Chondrocyte (in vitro differentiated cells): ENCODE measurements at places on chromosomes 1 and 21. TPM values are rescaled to one million over a fixed set of nuclear protein-coding genes. Genes with fewer than 3 reads are reported as not detected.

GRCh38 chr1:18778437-18778836 lies 81.0 kb downstream of the TAS1R2 start:
- DNase-seq: no peak
- peaks cover 48% of the 10 kb centered on the region for H3K27me3 ChIP-seq
- no peak overlapping the region for H3K4me3 ChIP-seq
- H3K4me1 ChIP-seq: no peaks in the 10 kb centered on the region
- H3K36me3 ChIP-seq: no peaks in the 10 kb centered on the region

GRCh38 chr1:183198463-183198862 lies 12.4 kb downstream of the LAMC2 start:
- H3K27ac ChIP-seq: peak overlapping the region; percentile 23
- DNase-seq: no peak
- no peak overlapping the region for H3K4me3 ChIP-seq
- no peaks in the 10 kb centered on the region for H3K36me3 ChIP-seq
- peaks cover 19% of the 10 kb centered on the region for H3K4me1 ChIP-seq

DNA sequence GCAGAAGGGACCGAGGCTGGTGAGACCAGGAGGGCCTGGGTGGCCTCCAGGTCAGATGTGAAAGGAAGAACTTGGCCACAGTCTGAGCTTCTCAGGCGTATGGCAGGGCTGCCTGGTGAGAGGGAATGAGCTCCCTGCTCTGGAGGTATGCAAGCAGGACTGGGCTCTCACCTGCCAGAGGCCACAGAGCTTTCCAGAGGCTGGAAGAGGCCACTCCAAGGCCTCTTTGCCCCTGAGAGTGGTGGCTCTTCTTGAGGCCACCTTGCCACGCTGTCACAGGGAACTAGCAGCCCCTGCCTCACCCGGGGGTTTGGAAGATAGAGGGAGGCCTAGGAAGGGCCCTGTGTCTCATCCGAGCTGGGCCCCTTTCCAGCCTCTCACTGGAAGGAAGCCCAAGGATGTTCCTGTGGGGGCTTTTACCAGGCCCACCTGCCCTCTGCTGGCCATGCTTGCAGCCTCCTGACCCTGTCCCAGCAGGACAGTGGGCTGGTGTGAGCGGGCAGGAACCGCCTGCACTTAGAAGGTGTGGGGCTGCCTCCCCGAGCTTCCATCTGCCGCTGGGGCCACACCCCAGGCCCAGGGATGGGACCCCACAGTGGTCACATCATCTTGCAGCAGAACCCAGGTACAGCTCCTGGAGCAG lies 10.0 kb downstream of the PCSK9 start:
- no peak overlapping the region for H3K4me3 ChIP-seq
- DNase-seq: peak; percentile 75
- peaks cover 9% of the 10 kb centered on the region for H3K4me1 ChIP-seq
- no peak overlapping the region for H3K27ac ChIP-seq
- peaks cover 5% of the 10 kb centered on the region for H3K27me3 ChIP-seq

Gene TPTE
- total RNA-seq: not detected in 3 replicates

Gene PDE9A
- total RNA-seq: 0.60 to 1.2 TPM (median 1.1 TPM) in 3 replicates

GRCh38 chr1:203089651-203090045 lies 3.8 kb upstream of the MYOG start:
- H3K27me3 ChIP-seq: peaks cover 48% of the 10 kb centered on the region
- no peak overlapping the region for H3K27ac ChIP-seq
- H3K4me3 ChIP-seq: no peak overlapping the region
- no peak for DNase-seq
- peaks cover 5% of the 10 kb centered on the region for H3K36me3 ChIP-seq
- peaks cover 5% of the 10 kb centered on the region for H3K4me1 ChIP-seq

Gene ATP5PB
- total RNA-seq: 145 to 183 TPM (median 147 TPM) in 3 replicates

GRCh38 chr1:181204530-181204929 lies 116.0 kb downstream of the IER5 start:
- H3K27ac ChIP-seq: no peak overlapping the region
- no peak overlapping the region for H3K4me3 ChIP-seq
- no peak for DNase-seq
- H3K27me3 ChIP-seq: peaks cover 50% of the 10 kb centered on the region
- H3K4me1 ChIP-seq: no peaks in the 10 kb centered on the region

Gene OLFML2B
- 44.6 to 120 TPM (median 113 TPM) in 3 replicates for total RNA-seq

Gene AVPR1B
- total RNA-seq: not detected in 3 replicates

Gene CD5L
- total RNA-seq: not detected in 3 replicates

- no peak for DNase-seq
- peaks cover 8% of the 10 kb centered on the region for H3K36me3 ChIP-seq
- no peak overlapping the region for H3K27ac ChIP-seq
- H3K27me3 ChIP-seq: no peaks in the 10 kb centered on the region
- H3K4me3 ChIP-seq: no peak overlapping the region
Measured at GRCh38 chr1:171738911-171739310, 3.0 kb downstream of the VAMP4 start.

GRCh38 chr1:11841245-11842153 lies 6.1 kb downstream of the NPPA start:
- peaks cover 20% of the 10 kb centered on the region for H3K4me1 ChIP-seq
- DNase-seq: no peak
- no peaks in the 10 kb centered on the region for H3K27me3 ChIP-seq
- peaks cover 45% of the 10 kb centered on the region for H3K36me3 ChIP-seq

Gene C8B
- total RNA-seq: not detected in 3 replicates

DNA sequence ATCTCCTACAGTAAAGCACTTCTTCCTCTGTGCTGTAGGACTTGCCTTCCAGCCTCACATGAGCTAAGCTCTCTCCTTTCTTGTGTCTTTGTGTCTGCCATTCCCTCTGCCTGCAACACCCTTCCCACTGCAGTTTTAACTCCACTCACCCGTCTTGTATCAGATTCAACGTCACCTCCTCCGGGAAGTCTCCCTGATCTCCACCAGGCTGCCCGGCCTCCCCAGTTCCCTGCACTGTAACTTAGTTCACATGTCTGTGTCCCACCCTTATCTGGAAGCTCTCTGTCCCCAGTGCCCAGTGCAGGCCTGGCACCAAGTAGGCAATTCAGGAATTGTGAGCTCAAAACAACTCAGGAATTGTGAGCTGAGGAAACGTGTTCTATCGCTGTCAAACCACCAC lies 96.4 kb downstream of the GLIS1 start:
- peaks cover under 1% of the 10 kb centered on the region for H3K36me3 ChIP-seq
- no peak overlapping the region for H3K4me3 ChIP-seq
- no peaks in the 10 kb centered on the region for H3K27me3 ChIP-seq
- H3K4me1 ChIP-seq: peaks cover 43% of the 10 kb centered on the region
- DNase-seq: peak; percentile 32

GRCh38 chr1:77888781-77889642 lies 588 bp downstream of the NEXN start:
- H3K4me3 ChIP-seq: peak overlapping the region; percentile 89
- peaks cover 57% of the 10 kb centered on the region for H3K4me1 ChIP-seq
- peak; percentile 91 for DNase-seq
- peaks cover 6% of the 10 kb centered on the region for H3K36me3 ChIP-seq
- H3K27me3 ChIP-seq: no peaks in the 10 kb centered on the region
- H3K27ac ChIP-seq: peak overlapping the region; percentile 99

DNA sequence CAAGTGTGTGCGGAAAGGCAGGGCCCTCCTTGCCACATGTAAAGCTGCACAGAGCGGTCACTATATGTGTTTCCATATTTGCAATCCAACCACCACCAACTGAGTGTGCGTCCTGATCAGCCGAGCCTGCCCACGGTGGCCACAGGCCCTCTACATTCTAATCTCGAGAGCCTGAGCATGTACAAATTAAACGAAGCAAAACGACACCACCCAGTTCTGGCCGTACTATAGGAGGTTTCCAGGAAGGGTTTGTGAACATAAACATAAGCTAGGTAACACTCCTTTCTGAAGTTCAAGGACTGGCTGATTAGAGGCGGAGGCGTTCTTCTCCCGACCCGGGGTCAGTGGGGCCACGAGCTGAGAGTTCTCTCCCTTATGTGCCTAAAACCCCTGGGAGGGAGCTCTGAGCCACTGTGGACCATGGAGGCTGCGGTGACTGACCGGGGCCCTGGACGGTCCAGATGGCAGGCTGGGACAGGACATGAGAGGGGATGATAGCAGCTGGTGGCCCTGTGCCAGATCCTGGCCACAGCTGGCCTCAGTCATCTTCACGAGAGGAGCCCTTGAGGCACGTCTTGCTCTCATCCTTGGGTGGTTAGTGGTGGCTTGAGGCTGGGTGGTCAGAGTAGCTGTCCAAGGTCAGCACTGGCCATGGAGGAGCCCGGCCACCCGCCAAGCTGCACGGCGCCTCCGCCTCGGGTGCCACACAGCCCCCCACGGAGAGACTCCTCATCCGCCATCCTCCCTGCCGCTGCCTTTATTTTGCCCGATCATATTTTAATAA lies 39.1 kb upstream of the TRAPPC10 start:
- H3K36me3 ChIP-seq: peaks cover 6% of the 10 kb centered on the region
- H3K27ac ChIP-seq: no peak overlapping the region
- no peak overlapping the region for H3K4me3 ChIP-seq
- no peaks in the 10 kb centered on the region for H3K27me3 ChIP-seq
- no peak for DNase-seq

- no peak overlapping the region for H3K27ac ChIP-seq
- H3K4me3 ChIP-seq: no peak overlapping the region
- H3K27me3 ChIP-seq: peaks cover 9% of the 10 kb centered on the region
- peaks cover 7% of the 10 kb centered on the region for H3K36me3 ChIP-seq
- DNase-seq: no peak
- H3K4me1 ChIP-seq: peaks cover 9% of the 10 kb centered on the region
Measured at GRCh38 chr1:231460614-231461013, 38.5 kb upstream of the EGLN1 start.

GRCh38 chr1:179807691-179808485 lies 64.8 kb downstream of the FAM163A start:
- peak; percentile 67 for DNase-seq
- H3K36me3 ChIP-seq: no peaks in the 10 kb centered on the region
- H3K4me3 ChIP-seq: no peak overlapping the region
- H3K27me3 ChIP-seq: peaks cover 35% of the 10 kb centered on the region
- no peak overlapping the region for H3K27ac ChIP-seq
- peaks cover 4% of the 10 kb centered on the region for H3K4me1 ChIP-seq

Gene GOLT1A
- not detected in 3 replicates for total RNA-seq

Gene ERICH3
- not detected in 3 replicates for total RNA-seq

DNA sequence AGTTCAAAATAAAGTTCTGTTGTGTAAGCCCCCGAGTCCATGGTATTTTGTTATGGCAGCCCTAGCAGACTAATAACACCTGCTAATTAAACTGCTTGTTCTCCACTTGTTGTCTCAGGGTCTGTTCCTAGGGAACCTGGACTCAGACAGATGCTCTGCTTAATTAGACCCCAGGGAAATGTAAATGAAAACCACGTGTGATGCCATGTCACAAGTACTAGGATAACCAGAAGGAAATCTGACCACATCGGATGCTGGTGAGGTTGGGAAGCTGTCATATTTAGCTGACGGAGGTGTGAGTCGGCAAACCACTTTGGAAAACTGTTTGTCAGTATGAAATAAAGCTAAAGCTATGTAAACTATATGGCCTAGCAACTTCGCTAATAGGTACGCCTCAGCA lies 19.6 kb downstream of the EDN2 start:
- no peak overlapping the region for H3K4me3 ChIP-seq
- no peak overlapping the region for H3K27ac ChIP-seq
- no peaks in the 10 kb centered on the region for H3K36me3 ChIP-seq
- H3K27me3 ChIP-seq: peaks cover 3% of the 10 kb centered on the region

Gene GMEB1
- total RNA-seq: 10.9 to 12.6 TPM (median 12.4 TPM) in 3 replicates

- peaks cover 25% of the 10 kb centered on the region for H3K4me1 ChIP-seq
- peak overlapping the region; percentile 83 for H3K27ac ChIP-seq
Measured at GRCh38 chr1:117026361-117026760, 24.8 kb downstream of the CD101 start.

Gene SPRR1B
- not detected in 3 replicates for total RNA-seq

Gene NBPF12
- total RNA-seq: 8.2 to 9.9 TPM (median 9.5 TPM) in 3 replicates

- H3K4me1 ChIP-seq: peaks cover 26% of the 10 kb centered on the region
- H3K27me3 ChIP-seq: no peaks in the 10 kb centered on the region
- DNase-seq: no peak
- no peak overlapping the region for H3K4me3 ChIP-seq
Measured at GRCh38 chr1:97909266-97909665, 11.6 kb downstream of the DPYD start.

DNA sequence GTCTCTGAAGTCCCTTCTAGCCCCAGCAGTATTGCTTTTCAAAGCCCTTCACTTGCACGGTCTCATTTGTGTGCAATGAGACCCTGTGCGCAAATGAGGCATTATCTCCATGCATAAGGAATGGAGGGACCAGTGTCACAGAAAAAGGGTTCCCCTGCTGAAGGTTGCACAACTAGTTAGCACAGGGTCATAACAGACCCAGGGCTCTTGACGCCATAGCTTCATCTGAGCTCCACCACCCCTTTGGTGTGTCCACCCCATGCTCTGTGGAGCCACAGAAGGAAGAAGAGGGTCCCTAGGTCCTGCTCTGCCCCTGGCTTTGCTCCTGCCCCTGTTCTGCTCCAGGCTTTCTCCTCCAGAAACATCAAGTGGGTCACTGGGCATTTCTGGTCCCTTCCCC lies 12.6 kb downstream of the SH2D2A start:
- H3K4me3 ChIP-seq: no peak overlapping the region
- H3K36me3 ChIP-seq: peaks cover 9% of the 10 kb centered on the region
- H3K27me3 ChIP-seq: no peaks in the 10 kb centered on the region
- peaks cover 4% of the 10 kb centered on the region for H3K4me1 ChIP-seq
- H3K27ac ChIP-seq: no peak overlapping the region

GRCh38 chr1:22273686-22274681 lies 131.1 kb upstream of the WNT4 start:
- no peak for DNase-seq
- H3K27ac ChIP-seq: no peak overlapping the region
- peaks cover 32% of the 10 kb centered on the region for H3K27me3 ChIP-seq
- peaks cover 10% of the 10 kb centered on the region for H3K4me1 ChIP-seq
- H3K36me3 ChIP-seq: no peaks in the 10 kb centered on the region

DNA sequence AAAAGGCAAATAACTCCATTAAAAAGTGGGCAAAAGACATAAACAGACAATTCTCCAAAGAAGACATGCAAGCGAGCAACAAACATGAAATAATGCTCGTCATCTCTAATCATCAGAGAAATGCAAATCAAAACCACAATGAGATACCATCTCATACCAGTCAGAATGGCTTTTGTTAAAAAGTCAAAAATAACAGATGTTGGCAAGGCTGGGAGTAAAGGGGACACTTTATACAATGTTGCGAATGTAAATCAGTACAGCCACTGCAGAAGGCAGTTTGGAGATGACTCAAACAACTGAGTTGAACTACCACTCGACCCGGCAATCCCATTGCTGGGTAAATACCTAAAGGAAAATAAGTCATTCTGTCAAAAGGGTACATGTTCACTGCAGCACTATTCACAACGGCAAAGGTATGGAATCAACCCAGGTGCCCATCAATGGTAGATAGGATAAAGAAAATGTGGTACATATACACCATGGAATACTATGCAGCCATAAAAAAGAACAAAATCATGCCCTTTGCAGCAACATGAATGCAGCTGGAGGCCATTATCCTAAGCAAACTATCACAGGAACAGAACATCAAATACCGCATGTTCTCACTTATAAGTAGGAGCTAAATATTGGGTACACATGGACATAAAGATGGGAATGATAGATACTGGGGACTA lies 25.9 kb downstream of the TSPAN2 start:
- peak overlapping the region; percentile 69 for H3K27ac ChIP-seq
- H3K4me1 ChIP-seq: peaks cover 87% of the 10 kb centered on the region
- no peak overlapping the region for H3K4me3 ChIP-seq
- no peaks in the 10 kb centered on the region for H3K27me3 ChIP-seq

- H3K4me3 ChIP-seq: no peak overlapping the region
- no peak overlapping the region for H3K27ac ChIP-seq
- no peak for DNase-seq
- H3K4me1 ChIP-seq: peaks cover 10% of the 10 kb centered on the region
- H3K36me3 ChIP-seq: peaks cover 4% of the 10 kb centered on the region
Measured at GRCh38 chr1:155513300-155513916, 49.2 kb downstream of the ASH1L start.
